Fibroblast of skin of right quadriceps (primary cell): ENCODE measurements at places on chromosomes 7 and 10.

DNA sequence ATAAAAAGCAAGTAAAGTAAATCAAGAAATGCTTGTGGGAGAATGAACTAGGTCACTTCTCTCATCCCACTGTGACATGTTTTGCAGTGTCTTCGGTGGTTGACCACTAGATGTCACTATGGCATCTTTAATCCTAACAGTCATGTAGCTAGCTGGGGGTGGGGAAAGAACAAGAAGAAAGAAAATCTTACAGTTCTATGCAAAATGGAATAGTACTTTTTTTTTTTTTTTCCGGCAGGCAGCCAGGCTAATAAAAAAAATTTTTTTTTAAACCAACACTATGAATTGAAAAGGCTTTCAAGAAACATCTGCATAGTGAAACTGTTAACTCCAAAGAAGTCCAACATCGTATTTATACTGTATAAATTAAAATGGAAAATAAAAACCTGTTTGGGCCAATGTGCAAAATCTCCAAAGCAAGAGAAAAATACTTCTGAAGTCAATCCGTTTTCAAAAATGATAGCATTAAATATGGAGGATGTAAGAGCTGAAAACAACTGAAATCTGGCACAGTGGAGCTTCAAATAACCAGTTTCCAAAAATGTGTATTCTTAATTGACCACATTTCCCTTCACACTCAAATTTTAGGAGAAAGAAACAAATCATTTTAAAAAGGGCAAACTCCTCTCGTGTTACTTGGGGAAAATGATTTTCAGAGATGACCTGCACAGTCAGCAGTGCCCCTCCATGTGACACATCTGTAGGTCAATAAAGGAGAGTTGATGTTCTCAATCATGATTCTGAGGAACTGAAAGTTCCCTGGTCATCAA lies 38.5 kb downstream of the CDK1 start:
- DNase-seq, result peak; percentile 86

DNA sequence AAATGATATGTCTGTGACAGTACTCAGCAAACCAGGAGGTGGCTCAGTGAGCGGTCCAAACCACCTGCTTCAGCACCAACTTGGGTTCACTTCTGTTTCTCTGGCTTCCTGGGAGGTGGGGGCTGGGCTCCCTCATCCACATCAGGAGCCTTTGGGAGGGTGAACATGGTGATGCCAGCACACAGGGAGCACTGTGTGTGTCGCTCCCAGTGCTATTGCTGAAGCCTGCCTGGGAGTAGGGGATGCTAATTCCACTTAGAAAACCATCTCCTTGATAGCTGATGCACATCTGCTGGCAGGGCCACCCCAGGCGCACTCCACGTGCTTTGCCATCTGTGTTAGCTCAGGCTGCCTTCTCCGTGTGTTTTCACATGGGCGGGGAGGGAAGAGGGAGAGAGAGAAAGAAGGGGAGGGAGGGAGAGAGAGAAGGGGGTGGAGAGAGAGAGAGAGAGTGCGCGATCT lies 58.0 kb downstream of the RAMP3 start:
- DNase-seq, result no peak

- no peak for DNase-seq
These were observed 64.4 kb downstream of the NPTX2 start for GRCh38 chr7:98681511-98681910.

- peak; percentile 42 for DNase-seq
These were observed 66.1 kb upstream of the JCAD start for GRCh38 chr10:30125496-30125895.

GRCh38 chr7:29953726-29954347 lies 35.8 kb downstream of the SCRN1 start:
- DNase-seq, result peak; percentile 26

- DNase-seq, result peak; percentile 64
These were observed 47.2 kb downstream of the PWWP2B start for GRCh38 chr10:132443983-132444876.
